ENCODE measurements at places on chromosomes 6 and 20.

DNA sequence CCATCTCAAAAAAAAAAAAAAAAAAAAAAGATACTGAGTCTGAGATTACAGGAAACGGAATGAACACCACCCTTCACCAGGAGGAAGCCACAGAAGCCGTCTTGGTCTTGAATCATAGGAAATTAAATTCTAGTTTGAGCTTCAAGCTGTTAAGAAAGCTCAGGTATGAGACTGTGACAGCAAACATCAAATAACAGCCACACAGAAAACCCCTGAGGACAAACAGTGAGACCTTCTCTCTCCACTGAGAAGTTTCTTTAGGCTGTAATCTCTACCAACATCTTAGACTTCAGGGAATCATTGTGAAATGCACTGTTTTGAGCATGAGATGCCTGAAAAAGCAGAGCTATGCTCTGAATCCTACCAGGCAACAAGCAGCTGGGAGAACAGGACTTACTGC lies 30.8 kb downstream of the PDE10A start:
- no peak for DNase-seq

DNA sequence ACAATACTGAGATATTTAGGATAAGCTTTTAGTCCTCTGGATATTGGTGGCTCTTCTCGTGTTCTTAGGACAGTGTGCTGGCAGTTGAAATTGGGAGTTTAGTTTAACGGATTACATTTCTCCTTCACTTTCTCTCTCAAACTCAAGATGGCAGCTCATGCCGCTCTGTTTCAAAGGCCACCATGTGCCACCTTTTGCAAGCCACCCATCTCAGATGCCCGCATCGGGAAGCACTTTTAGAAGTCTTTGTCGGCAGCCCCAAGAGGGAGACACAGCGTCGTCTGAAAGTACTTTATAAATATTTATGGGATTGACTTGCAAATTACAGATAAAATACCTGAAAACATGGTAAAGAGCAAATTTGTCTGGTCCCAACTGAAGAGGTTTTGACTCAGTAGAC lies 73.5 kb downstream of the DOK5 start:
- no peak for DNase-seq

DNA sequence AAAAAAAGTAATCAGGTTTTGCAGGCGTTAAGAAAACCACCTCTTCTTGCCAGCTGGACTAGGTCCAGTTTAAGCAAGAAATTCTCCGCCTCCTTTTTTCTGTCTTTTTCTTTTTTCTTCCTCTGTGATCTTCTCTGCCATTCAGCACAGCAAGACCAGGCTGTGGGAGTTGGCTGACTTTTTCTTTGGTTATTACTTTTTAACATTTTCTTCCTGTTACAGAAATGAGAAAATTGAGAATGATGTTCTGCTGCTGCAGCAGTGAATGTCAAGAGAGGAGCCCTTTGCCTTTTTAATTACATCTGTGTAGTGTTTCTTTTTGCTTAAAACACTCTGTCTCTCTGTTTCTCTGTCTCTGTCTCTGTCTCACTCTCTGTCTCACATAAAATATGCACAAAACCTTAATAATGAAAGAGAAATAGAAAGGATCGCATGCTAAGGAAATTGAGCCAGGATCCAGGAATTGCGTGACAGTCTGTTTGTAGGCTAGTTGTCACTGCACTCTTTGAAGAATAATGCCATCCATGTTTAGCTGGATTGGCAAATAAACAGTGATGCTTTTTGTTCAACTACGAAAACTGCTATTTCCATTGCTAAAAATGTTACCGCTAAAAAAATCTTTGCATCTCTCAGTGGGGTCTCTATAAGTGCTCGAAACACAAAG lies 103.2 kb upstream of the SUPT3H start:
- DNase-seq, result no peak

DNA sequence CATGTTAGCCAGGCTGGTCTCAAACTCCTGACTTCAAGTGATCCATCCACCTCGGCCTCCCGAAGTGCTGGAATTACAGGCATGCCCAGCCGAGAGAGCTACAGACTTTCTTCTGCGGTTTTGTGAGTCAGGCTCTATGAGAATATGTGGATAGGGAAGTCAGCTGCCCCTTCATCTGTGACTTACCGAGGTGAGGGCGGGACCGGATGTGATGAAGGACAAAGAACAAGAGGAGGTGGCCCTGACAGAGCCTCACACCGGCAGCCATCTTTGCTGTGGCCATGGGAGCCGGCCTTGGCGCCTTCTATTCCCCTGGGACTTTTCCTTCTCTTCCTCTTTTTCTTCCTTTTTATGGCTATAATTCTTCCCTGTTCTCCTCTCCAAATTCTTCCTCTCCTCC lies 67.0 kb downstream of the IYD start:
- no peak for DNase-seq

DNA sequence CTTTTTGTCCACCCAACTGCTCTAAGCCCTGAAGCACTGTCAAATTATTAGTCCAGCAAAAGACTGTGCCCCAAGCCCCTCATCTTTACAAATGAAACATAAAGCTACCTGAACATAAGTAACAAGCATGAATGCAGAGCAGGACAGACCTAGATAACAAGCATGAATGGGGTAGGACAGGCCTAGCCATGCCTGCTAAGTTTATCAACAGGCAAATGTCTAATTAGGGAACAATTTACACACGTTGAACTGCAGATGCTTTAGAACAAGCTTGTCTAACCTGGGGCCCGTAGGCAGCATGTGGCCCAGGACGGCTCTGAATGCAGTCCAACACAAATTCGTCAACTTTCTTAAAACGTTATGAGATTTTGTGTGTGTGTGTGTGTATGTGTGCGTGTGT lies 13.6 kb downstream of the FBXO30 start:
- DNase-seq, result no peak

- no peak for DNase-seq
Measured at GRCh38 chr20:62840244-62841197, 21.1 kb downstream of the TCFL5 start.

DNA sequence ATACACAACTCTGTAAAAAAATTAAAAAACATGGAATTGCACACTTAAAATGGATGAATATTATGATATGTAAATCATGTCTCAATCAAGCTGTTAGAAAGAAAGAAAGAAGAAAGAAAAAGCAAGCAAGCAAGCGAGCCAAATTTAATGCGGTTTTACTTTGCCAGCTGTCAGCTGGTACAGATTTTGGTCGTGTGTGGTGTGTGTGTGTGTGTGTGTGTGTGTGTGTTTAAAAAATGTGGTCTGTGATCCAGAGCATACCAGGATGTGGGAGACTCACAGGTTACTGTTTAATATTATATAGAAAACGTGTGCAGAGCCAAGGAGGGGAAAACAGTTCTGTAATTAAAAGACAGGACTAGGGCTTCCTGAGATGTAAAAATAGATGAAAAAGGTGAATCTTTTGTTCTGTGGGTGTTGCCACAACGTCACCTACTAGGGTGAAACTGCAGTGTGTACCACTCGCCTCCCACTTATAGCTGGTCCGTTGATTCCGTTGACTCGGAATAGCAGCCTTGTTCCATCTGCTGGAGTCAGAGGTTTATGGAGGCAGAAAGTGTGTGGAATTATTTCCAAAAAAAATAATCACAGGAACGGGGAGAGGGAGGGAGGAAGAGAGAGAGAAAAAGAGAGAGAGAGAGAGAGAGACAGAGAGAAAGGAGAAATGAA lies 197.7 kb downstream of the BCAS1 start:
- DNase-seq, result no peak

DNA sequence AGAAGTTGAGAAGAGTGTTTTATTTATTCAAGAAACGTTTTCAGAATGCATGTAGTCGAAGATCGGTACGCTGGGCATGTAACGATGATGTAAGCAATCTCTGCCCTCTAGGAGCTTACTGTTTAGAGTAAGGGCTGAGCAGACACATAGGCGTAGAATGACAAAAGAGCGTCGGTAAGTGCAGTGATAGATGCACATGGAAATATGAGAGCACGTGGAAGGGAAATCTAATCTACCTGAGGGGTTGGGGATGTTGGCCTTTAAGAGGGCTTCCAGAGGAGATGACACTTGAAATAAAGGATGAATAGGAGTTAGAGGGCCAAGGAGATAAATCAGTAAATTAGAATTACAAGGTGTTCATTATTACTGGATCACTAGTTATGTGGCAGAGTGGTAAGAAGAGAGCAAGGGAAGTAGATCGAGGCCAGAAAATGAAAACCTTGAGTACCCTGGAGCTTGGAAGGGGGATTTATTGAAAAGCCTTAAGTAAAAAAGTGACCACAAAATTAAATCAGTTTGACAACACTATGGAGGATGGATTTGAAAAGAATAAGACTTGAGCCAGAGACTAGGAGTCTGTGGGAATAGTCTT lies 782 bp downstream of the TRMT11 start:
- no peak for DNase-seq

- DNase-seq, result no peak
Measured at GRCh38 chr20:50992733-50993457, 30.0 kb downstream of the KCNG1 start.

- no peak for DNase-seq
Measured at GRCh38 chr6:149995971-149996370, 29.4 kb downstream of the RAET1L start.

- DNase-seq, result no peak
Measured at GRCh38 chr6:131754715-131755567, 44.1 kb upstream of the CTAGE9 start.

DNA sequence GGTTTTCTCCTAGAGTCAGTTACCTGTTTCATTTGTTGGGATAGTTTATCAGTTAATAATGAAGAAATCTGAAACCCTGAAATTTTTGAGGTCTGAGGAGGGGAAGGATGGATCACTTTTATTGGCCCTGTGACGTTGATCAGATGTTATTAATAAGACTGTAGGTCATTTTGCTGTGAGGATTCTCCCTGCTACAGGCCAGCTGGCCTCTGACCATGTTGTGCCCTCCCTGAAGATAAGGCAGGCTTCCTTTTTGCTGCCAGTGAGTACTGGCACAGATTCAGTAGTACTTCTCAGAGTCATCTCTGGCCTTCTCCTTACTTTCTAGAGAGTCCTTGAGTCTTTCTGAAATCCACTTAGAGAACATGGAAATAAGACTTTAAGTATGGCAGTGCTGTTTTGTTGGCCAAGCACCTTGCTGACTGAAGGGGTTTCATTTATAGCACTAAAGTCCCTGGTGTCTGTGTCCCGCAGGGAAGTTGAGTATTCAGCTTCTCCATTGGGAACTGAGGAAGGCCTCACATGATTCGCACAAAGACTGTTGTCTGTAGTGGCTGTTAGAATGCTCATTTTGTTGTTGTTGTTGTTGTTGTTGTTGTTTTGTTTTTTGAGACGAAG lies 202.6 kb downstream of the DTNBP1 start:
- DNase-seq, result no peak

DNA sequence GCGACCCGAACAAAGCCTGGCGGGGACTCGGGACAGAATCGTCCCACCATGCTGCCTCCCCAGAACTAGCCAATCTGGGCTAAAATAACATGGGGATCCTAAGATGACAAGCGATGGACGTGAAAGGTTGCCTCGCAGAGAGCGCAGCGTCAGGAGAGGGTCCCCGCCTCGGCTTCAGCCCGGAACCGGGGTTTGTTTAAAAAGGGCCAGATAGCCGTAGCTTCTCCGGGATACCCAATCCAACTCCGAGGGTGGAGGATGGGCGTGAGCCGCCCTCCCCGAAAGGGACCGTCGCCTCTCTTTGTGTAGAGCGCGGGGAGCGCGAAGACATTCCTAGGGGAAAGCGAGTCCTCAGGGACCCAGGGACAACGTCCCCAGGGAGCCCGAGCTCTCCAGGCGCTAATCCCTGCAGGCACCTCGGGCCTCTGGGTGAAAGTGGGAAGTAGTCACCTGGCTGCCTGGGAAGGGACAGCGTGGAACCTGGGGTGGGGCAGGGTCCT lies 643 bp downstream of the CD24 start:
- DNase-seq, result no peak

DNA sequence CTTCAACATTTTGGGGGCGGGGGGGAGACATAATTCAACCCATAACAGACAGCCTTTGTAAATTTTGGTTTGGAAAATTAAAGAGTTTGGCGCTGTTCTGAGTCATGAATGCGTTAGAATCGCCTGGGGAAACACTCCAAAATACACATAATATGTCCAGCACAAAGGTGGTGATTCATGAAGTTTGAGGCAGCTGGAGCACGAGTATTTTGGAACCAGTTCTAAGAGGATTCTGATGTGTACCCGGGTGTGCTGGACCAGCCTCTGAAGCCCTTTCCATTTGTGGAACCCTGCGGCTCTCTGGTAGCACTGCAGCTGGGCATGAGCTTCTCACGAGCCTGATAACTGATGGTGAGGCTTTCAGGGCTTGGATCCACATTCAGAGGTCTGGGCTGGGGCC lies 4.7 kb downstream of the GMPR start:
- DNase-seq, result no peak

- DNase-seq, result no peak
Measured at GRCh38 chr6:166618251-166618650, 8.8 kb downstream of the RPS6KA2 start.

DNA sequence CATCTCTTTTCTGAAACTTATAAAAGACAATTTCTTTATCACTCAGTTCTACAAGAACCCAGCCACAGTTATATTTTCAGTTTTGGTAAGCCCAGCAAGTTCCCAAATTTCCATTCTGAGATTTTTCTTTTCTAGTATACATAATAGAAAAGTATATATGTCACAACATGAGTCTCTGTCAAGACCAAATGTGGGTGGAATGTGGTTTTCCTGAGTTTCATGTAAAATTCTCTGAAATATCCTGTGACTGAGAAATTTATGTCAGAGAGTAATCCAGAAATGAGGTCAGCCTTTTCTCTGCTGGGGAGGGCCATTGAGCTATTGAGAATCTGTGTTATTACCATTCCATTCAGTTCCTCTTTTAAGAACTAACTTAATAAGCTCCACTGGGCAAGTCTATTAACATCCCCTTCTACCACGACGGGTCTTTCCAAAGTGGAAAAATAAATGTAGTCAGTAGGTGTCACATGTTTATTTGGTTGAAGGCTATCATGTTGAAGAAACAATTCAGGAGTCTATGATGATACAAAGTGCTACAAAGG lies 100.7 kb upstream of the HMGN3 start:
- DNase-seq, result no peak

GRCh38 chr20:5222919-5223634 lies 93.7 kb downstream of the PROKR2 start:
- no peak for DNase-seq

- no peak for DNase-seq
Measured at GRCh38 chr20:49286689-49287551, 9.1 kb upstream of the ZNFX1 start.

GRCh38 chr6:157343732-157344131 lies 20.4 kb upstream of the TMEM242 start:
- no peak for DNase-seq

GRCh38 chr6:170006071-170006899 lies 254.9 kb downstream of the ERMARD start:
- DNase-seq, result peak; percentile 64

- DNase-seq, result no peak
Measured at GRCh38 chr20:34794006-34794585, 31.4 kb downstream of the NCOA6 start.

- no peak for DNase-seq
Measured at GRCh38 chr6:131331873-131332781, 196.9 kb downstream of the AKAP7 start.

GRCh38 chr20:62020935-62021701 lies 44.6 kb downstream of the TAF4 start:
- DNase-seq, result peak; percentile 81
